ENCODE measurements at places on chromosomes 1 and 21.

GRCh38 chr1:58104960-58105359 lies 441.6 kb downstream of the OMA1 start:
- DNase-seq = no peak

DNA sequence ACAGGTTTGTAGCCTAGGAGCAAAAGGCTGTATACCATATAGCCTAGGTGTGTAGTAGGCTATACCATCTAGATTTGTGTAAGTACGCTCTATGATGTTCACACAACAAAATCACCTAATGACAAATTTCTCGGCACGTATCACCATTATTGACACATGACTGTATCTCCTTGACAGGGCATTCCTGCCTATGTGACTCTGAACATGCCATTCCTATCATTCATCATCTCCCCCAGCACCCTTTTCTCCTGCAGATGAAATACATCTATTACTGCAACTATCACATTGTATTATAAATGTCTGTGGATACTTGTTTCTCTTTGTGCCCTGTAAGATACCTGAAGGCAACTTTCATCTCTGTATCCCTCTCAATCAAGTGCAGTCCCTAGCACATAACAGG lies 29.9 kb downstream of the TP53BP2 start:
- no peak for DNase-seq

DNA sequence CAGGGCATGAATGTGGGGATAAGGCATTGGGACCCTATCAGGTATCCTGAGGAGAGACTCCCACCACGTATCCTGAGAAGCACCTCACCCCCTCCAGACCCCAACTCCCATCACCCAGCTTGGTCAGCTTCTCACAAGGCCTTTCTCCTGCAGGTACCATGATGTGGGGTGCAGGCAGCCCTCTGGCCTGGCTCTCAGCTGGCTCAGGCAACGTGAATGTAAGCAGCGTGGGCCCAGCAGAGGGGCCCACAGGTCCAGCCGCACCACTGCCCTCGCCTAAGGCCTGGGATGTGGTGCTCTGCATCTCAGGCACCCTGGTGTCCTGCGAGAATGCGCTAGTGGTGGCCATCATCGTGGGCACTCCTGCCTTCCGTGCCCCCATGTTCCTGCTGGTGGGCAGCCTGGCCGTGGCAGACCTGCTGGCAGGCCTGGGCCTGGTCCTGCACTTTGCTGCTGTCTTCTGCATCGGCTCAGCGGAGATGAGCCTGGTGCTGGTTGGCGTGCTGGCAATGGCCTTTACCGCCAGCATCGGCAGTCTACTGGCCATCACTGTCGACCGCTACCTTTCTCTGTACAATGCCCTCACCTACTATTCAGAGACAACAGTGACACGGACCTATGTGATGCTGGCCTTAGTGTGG lies 1.3 kb downstream of the GPR3 start:
- DNase-seq = no peak

- DNase-seq = no peak
Measured at GRCh38 chr1:205500240-205501233, 3.9 kb upstream of the CDK18 start.

DNA sequence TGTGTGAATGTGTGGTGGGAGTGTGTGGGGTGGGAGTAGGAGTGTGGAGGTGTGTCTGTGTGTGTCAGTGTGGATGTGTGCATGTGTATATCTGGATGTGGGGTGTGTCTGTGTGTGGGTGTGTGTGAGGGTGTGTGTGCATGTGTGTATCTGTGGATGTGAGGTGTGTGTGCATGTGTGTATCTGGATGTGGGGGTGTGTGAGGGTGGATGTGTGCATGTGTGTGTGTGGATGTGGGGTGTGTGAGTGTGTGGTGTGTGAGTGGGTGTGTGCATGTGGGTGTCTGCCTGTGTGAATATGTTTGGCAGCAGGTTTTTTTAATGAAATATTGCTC lies 106.1 kb downstream of the PDE9A start:
- DNase-seq = no peak

- no peak for DNase-seq
Measured at GRCh38 chr1:216921866-216922265, 198.6 kb upstream of the ESRRG start.

GRCh38 chr1:174976436-174977108 lies 23.2 kb upstream of the CACYBP start:
- no peak for DNase-seq

DNA sequence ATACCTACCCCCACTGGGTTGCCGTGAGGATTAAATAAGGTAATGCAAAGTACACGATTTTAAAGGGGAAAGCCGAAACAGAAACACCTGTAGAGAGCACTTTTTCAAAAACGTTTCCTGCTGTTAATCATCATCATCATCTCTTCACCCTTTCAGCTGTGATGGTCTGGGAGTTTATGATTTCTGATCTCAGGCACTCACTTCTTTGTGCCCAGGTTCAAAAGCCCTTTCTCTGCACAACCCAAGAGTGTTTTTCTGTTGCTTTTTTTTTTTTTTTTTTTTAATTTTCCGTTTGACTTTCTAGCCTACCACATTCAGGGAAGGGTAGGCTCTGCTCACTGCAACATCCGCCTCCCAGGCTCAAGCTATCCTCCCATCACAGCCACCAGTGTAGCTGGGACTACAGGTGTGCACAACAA lies 936 bp upstream of the UBXN11 start:
- DNase-seq = no peak

DNA sequence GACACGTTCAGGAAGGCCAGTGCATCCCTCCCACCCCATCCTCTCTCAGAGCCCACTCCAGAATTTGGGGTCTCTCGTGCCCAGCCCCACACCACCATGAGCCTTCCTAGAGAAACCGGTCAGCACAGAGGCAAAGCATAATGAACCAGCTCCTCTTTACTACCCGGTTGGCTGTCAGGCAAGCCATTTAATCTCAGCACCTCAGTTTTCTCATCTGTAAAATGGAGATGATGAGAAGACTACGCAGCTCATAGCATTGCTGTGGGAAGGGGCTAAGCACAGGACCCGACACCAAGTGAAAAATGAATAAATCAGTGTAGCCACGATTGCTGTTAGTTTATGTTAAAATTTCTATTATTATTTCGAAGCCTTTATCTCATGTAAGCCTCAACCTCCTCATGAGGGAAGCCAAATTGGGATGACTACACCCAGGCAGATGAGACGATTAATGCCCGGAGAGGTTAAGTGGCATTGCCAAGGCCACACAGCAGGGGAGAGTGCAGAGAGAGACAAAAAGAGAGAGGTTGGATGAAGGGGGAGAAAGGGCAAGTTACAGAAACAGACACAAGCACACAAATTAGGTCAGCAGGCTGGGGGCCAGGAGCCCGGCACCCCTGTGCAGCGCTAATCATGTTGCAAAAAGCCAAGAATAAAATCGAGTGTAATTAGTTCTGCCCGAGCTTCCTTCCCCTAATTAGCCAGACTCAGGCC lies 25.7 kb downstream of the SDC3 start:
- no peak for DNase-seq

DNA sequence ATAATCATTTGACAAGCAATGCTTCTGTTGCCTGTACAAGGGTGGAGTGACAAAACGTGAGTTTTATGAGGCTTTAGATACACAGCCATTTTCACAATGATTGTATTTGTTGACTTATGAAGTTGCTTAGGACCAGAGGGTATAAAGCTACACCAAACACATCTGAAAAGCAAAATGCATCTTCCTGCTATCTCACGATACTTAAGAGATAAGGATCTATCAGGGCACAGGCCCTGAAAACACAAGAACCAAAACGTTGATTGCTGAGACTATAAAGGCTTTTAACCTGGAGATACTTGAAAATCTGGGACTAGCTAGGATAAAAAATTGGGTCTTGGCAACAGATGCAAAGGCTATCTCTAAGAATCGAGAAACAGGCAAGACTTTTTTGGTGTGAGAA lies 115.7 kb downstream of the SLC5A9 start:
- DNase-seq = no peak

- DNase-seq = peak; percentile 10
Measured at GRCh38 chr1:117093870-117094621, 27.5 kb downstream of the TRIM45 start.

GRCh38 chr1:201482755-201483154 lies 13.8 kb upstream of the PHLDA3 start:
- DNase-seq = no peak

DNA sequence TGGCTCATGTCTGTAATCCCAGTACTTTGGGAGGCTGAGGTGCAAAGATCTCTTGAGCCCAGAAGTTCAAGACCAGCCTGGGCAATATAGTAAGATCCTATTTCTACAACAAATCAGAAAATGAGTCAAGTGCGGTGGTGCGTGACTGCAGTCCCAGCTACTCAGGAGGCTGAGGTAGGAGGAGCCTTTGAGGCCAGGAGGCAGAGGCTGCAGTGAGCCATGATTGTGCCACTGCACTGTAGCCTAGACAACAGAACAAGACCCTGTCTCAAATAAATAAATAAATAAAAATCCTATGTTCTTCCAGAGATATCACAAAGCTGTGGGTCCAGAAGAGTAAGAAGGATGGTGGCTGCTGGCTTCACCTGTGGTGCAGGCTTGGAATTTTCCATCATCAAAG lies 22.1 kb downstream of the CDA start:
- no peak for DNase-seq

GRCh38 chr1:70383483-70383882 lies 27.6 kb upstream of the CTH start:
- no peak for DNase-seq

GRCh38 chr1:214123061-214123784 lies 135.4 kb downstream of the PROX1 start:
- no peak for DNase-seq

GRCh38 chr1:226407199-226407496 lies 745 bp downstream of the PARP1 start:
- DNase-seq = no peak

GRCh38 chr21:35451276-35451675 lies 402.2 kb upstream of the RUNX1 start:
- DNase-seq = no peak

GRCh38 chr1:16210581-16210980 lies 1.9 kb downstream of the ARHGEF19 start:
- no peak for DNase-seq

DNA sequence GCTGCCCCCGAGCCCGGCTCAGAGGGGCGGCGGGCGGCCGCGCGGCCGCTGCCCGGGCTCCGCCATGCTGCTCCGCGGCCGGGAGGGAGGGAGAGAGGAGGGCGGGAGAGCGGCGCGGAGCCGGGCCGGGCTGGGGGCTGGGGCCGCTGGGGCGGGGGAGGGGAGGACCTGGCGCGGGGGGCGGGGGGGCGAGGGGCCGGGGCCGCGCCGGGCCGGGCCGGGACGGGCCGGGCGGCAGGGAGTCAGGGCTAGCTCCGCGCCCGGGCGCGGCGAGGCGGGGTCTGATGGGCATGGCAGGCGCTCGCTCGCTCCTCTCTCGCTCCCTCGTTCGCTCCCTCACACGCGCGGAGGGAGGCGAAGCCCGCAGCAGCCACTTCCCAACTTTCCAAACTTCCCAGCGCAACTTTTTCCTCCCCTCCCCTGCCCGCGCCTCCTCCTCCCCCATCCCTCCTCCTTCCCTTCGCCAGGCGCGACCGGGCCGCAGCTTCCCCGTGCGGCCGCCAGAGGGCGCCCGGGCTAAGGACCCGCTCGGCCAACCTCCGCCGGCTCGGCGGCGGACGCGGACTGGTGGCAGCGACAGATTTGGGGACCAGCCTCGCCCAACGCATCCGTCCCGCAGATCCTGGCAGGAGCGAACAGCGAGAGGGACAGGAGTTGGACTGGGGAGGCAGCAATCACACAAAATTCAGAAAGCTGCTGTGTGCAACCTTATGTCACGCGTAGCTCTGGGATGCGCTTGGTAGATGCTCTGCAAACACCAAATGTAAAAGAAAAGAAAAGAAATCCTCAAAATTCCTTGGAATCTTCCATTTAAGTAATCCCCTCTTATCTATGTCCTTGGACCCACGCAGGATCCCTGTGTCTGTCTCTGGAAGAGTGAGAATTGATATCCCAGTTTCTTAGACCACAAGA lies at the start of gene TRABD2B:
Gene TRABD2B (minus strand): TSS at position 97 of the 912 bp plus-strand sequence.
- DNase-seq = peak; percentile 21

GRCh38 chr1:56070601-56071000 lies 508.8 kb downstream of the PLPP3 start:
- no peak for DNase-seq

DNA sequence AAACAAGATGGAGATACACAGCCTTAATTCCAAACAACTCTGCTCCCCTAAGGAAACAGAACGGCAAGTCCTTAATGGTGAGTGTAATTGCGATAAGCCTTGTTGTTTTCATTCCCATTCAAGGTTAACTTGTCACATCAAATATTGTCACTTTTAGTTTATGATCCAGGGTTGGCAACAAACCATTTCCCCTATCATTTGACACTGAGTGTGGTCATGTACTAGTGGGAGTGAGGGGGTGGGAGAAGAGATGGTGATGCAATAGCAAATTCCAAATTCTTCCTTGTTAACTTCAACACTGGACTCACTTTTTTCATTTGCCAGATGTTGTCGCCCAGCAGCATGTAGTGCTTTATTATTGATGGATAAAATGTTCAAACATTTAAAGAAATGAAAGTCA lies 140.4 kb downstream of the ZNF326 start:
- DNase-seq = no peak

GRCh38 chr1:69567652-69568420 lies at the start of gene LRRC7:
Gene LRRC7 (plus strand): TSS chr1:69567922. CDS start chr1:69568640, 718 bp downstream.
- no peak for DNase-seq

DNA sequence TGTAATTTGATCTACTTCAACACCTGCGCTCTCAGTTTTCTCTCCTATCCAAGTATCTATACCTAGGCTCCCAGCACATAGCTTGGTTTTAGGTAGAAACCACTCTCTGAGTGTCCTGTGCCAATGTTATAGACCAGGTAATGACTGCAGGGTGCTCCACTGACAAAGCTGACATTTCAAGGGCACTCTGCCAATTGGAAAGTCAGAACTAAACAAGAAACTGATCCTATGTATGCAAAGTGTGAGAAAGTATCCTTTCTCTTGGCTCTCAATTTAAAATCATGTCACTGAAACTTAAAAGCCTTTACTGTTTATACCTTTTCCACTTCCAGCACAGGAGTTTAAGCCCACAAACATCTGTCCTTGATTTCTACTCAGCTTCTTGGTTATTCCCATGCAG lies 45.0 kb upstream of the AIM2 start:
- DNase-seq = no peak

DNA sequence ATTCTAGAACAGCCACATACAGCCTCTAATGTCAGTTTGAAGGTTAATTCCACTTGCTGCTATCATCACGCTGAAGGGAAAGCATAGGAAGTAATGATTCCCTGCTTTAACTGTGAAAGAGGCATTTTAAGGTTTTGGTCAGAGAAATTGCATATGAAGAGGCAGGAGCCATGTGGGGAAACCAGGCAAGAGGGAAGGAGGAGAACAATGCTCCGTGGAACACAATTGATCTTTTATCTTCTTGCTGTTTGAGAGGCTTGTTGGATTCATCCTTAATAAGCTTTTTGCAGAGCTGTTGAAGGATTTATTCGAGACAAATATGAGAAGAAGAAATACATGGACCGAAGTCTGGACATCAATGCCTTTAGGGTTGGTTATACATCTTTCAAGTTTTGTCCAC lies 35.9 kb downstream of the SMAP2 start:
- no peak for DNase-seq

DNA sequence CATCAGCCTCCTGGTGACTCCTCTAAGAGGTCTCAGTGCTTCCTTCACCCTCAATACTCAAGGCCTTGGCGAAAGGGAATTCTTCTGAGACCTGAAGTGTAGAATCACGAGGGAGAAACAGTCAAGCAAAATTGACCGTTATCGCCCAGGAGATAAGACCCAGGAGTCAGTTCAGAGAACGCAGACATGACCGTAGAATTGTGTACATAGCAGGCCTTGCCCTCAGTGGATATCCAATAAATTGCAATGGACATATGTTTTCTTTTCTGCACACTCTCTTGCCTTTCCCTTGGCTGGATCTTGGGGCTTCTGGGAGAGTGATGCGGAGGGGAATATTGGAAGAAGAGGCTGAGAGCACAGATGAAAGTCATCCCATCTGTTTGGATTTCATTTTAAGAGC lies 15.7 kb upstream of the ETS2 start:
- DNase-seq = no peak
